ENCODE measurements at places on chromosomes 5 and 9.

- DNase-seq, result no peak
These were observed 55.8 kb downstream of the FOXD1 start for GRCh38 chr5:73392775-73393174.

- DNase-seq, result no peak
These were observed 601.2 kb upstream of the TYRP1 start for GRCh38 chr9:12091865-12092527.

GRCh38 chr5:17445185-17445584 lies 52.8 kb upstream of the TAF11L2 start:
- DNase-seq, result no peak

- DNase-seq, result no peak
These were observed 944 bp downstream of the ATOX1 start for GRCh38 chr5:151757233-151758140.

DNA sequence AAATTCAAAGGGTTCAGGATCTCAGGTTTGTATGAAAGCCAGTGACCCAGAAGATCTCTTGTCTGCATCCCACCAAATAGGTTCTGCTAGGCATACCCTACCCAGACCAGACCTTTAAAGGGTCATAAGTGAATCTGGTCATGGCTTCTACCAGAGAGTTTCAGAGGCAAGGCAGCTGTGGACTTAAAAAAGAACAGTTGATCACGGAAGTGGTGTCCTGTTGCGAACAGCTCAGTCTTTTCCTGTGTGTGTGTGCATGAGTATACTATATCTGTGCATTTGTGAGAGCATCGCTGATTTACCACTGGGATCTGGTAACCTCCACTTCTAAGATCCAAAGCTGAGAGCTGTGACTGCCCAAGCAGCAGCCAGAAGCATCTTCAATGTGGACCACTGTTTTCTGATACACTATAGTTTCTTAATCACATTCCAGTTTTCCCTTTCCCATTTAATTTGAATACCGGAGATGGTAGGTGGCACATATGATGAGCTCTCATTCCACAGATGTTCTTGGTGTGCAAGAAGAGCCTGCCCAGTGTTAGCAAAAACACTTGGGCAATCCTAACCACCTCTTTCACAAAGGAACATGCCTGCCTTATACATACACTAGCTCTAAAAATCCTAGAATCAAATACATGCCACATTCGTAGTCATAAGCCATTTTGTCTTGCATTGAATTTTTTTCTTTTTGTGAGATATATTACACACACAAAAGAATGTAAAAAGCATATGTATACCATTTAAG lies 36.2 kb upstream of the OR2S2 start:
- no peak for DNase-seq

DNA sequence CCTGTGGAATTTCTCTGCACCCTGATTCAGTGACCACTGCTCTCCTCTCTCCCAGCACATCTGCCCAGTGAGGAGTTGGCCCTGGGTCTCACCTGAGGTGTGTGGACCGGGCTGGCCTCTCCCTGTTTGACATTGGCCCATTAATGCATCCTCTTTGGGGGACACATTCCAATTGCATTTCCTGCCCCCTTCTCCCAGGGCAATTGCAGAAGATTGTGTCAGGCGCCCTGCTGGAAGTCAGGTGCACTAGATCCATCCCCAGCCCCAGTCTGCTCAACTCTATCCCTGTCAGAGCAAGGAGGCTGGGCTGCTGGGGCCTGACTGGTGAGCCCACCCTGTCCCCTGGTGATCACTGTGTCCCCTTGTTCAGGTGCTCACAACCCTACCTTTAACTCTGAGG lies 84.5 kb downstream of the LMX1B start:
- no peak for DNase-seq

GRCh38 chr9:29212397-29213387 lies 1639.4 kb upstream of the C9orf72 start:
- no peak for DNase-seq

DNA sequence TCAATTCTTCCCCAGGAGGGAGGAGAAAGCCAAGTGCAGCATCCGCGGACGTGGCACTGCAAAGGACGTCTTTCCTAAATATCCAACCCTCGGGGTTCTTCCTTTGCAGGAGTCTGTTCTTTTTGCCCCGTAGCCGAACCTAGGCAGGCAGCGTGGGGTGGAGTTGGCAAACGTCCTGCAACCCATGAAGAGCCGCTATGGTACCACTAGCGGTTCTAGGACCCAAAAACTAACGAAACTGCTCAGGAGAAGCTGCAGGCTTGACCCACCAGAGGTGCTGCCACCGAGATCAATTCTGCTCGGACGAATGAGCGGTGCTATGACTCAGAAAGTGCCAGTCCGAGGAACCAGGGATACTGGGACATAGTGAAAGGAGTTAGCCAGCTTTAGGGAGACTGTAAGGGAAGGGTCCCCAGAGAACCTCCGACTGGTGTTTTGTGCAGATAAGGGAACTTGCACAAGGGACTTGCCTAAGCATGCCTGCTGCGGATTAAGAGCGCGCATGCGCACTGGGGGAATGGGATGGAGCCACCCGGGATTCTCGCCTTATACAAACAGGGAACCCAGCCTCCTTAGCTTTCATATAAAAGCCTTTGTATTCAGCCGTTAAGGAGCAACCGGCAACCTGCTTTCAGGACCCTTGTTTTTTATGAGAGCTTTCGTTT lies 32.7 kb downstream of the ANXA2R start:
- peak; percentile 82 for DNase-seq

DNA sequence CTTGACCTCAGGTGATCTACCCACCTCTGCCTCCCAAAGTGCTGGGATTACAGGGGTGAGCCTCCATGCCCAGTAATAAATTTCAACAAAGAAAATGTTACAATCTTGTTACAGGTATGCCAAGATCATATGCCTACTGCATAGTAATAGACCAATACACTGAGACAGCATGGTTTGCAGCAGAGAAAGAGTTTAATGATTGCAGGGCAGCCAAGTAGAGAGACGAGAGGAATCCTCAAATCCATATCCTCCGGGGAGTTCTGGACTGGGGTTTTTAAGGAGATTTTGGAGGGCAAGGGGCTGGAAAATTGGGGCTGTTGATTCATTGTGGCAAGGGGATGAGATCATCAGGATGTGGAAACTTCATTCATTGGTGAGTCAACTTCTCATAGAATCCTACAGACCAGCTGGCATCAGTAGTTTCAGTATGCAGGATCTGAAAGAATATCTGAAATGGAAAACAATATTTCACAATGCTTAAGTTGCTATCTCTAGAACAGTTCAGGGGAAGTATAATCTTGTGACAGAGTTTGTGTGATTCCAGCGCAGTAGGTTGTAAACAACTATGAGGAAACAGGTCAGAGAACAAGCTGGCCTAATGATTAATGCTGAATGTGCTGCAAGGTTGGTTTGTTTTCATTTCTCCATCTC lies 14.8 kb upstream of the TUT7 start:
- DNase-seq, result no peak

GRCh38 chr9:131590907-131591844 lies 45.9 kb downstream of the PRRT1B start:
- peak; percentile 75 for DNase-seq

DNA sequence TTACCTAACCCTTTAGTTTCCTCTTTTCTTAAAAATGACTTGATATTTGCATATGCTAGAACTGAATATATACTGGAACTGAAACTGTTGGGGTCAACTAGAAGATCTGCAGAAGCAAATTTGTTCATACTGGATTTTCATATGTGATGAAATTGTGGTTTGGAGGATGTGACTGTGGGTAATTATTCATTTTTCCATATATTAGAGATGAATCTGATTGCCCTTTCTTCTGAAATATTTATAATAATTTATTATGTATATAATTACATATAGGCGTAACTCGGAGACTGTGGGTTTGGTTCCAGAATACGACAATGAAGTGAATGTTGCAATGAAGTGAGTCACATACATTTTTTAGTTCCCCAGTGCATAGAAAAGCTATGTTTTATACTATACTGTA lies 149.1 kb downstream of the ATP10B start:
- no peak for DNase-seq

GRCh38 chr9:35867538-35867937 lies 2.7 kb downstream of the OR13J1 start:
- no peak for DNase-seq

DNA sequence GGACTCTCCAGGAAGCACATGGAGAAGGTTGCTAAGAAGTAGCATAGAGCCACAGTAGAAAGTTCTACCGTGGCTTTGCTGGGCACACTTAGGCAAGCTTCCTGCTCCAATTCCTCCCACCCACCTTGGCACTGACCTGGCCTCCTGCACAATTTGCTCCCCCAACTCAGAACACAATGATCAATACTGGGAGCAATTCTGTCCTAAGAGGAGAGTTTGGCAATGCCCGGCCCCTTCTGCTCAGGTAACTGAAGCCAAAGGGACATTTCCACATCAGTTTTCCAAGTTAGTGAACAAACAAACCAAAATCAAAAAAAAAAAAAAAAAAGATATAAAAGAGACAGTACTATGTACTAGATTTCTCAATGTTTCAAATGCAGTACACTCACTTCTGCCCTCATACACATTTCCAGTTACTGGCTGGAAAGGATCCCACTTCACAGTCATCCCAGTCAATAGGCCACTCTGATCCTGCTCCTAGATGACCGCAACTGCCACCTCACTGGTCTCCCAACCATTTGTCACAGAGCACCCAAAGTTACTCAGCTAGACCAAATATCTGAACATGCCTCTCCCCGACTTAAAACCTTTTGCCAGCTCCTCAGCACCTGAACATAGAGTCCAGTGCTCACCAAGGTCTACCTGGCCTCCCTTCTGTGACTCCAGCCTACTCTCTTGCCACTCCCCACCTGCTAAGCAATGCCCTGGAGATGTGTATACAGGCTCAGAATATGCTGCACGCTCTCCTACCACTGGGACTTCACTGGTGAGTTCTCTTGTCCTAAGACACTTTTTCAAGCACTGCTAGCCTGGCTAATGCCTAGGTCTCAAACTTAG lies 21.3 kb downstream of the ABCA1 start:
- DNase-seq, result no peak

GRCh38 chr5:68515514-68515913 lies 300.0 kb downstream of the PIK3R1 start:
- no peak for DNase-seq

DNA sequence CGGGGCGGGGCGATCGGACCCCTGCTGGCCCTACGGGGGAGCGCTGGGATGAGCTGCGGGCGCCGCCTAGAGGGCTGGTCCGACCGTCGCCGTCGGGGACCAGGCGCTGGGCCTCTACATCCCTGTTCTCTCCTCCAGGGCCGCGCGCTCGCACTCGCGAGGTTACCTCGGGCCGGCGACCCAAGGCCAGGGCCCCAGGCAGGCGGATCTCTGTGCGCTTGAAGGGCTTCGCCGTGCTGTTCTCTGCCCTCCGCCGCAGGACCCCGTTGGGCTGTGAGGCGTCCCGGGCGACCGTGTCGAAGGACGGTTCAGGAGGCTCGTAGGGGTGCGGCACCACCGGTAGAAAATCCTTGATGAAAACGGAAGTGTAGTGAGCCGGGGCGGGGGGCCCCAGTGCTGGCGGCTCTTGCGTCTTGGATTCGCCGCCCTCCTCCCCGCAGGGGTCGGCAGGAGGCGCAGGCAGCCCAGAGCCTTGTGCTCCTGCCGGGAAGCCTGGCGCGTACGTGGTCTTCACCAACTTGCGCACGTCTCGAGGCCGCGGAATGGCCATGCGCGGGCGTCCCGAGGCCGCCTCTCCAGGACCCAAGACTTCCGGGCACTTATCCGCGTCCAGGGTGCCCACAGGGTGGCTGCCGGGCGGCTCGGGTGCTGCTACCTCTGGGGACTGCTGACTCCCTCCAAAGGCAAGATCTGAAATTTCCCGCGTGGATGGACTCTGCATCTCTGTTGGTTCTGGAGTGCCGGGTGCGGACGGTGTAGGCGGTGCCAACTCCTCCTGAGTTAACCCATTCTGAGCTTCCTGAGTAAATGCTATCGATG lies 2.0 kb downstream of the PROB1 start:
- peak; percentile 87 for DNase-seq

DNA sequence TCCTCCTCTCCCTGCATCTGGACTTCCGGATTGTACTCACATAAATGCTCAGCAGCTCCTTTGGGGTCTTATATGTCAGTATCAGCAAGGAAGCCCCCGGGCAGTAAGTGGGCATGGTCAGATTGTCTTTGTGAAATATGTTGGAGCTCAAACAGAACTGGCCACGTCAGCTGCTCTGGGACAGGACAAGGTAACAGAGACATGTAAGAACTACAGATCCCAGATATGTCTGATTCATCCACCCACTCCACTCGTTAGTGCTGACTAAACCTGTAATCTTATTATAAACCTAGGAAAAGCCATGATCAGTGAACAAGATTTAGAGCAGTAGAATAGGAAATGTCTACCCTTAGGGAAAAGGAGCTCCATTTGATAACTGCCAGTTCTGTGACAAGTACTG lies 561.8 kb downstream of the CETN3 start:
- no peak for DNase-seq

- no peak for DNase-seq
These were observed 128.0 kb downstream of the PIP5K1B start for GRCh38 chr9:68832861-68833518.

- no peak for DNase-seq
These were observed 196.3 kb downstream of the PALM2AKAP2 start for GRCh38 chr9:109976303-109976702.

- DNase-seq, result no peak
These were observed 145.6 kb downstream of the GNA14 start for GRCh38 chr9:77502568-77502967.

DNA sequence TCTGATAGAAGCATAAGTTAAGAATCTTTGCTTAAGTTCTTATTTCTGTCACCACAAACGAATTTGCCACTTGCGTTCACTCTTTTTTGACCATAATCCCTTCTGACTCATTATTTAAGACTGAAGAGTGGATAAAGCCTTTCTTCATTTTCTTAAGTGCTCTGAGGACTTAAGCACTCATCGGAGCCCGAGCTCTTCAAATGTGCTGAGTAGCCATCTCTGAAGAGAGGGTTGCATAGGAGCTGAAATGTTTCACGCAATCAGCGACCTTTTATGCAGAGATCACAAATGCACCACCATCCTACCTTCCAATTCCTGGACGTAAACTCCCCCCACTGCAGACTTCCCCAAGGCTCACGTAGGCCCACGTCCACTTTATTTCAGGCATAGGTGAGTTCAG lies 699.2 kb downstream of the IRX1 start:
- no peak for DNase-seq

DNA sequence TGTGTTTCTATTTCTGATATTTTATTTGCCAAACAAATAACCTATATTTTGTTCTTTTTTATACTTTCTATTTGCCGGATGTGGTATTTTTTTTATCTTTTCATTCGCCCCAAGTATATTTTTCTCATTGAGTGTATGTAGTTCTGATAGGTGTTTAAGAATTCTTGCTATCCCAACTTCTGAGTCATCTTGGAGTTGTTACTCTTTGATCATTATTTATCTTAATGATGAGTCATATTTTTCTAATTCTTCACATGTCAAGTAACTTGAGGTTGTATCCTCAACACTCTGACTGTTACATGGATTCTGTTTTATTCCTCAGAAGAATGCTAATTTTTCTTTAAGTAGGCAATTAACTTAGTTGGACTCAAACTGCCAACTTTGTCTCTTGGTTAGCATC lies 498.1 kb downstream of the TLE1 start:
- DNase-seq, result no peak

GRCh38 chr5:179973391-179973790 lies 65.7 kb upstream of the TBC1D9B start:
- DNase-seq, result no peak

GRCh38 chr5:18321262-18321942 lies 687.1 kb downstream of the TAF11L14 start:
- no peak for DNase-seq

GRCh38 chr5:138583984-138584637 lies 8.9 kb upstream of the HSPA9 start:
- DNase-seq, result no peak

- DNase-seq, result no peak
These were observed 163.5 kb downstream of the NR3C1 start for GRCh38 chr5:143239882-143240518.

All from posterior cingulate gyrus (tissue), 11 donors.